ENCODE measurements at places on chromosomes 4 and X.
A peak's percentile ranks its signal among the peaks of the same experiment; 100 is the strongest.

GRCh38 chr4:86132468-86132867 lies 227.4 kb downstream of the MAPK10 start:
- DNase-seq, result no peak

DNA sequence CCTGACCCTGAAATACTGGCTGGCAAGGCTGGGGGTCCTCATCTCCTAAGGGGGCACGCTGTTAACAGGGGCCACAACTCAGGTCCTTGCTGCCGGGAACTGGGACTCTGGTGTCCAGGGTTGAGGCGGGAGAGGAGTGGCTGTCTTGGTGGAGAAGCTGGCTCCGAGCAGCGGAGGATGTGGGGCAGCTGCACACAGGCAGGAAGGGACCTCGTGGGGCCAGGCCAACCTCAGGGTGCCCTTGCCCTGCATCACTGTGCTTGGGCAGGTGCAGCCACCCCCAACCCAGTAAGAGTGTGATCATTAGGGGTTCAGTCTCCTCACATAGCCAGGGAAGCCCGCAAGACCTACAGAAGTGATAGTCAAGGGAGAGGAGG lies 12.6 kb upstream of the PDE6B start:
- no peak for DNase-seq

GRCh38 chr4:39166669-39167068 lies 15.7 kb upstream of the WDR19 start:
- no peak for DNase-seq

DNA sequence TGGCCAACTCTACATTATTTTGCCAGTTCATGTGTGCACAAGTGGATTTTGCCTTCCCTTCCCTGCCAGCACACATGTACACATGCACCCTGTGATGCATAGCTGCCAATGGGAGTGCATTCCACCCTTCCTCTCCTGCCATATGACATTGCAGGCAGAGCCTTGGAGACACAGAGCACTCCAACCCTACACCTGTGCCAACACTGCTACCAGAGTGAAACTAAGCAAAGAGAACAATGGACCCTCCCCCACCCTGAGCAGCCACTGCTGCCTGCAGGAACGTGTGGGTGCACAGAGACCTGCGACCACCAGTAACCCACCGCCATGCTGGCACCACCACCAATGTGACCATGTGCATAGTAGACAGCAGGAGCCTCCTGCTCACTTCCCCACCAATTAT lies 78.4 kb downstream of the ITM2A start:
- DNase-seq, result no peak

DNA sequence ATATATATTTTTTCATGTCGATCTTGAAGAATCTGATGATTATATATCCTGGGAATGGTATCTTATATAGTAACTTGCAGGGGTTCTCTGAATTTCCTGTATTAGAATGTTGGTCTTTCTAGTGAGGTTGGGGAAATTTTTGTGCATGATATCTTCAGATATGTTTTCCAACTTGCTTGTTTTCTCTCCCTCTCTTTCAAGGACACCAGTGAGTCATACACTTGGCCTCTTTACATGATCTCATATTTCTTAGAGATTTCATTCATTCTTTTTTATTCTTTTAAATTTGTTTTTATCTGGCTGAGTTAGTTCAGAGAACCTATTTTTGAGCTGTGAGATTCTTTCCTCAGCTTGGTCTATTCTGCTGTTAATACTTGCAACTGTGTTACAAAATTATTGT lies 27.2 kb upstream of the C4orf17 start:
- DNase-seq, result no peak

GRCh38 chrX:111090458-111090857 lies 5.5 kb upstream of the PAK3 start:
- no peak for DNase-seq

- no peak for DNase-seq
Observed at GRCh38 chr4:85760511-85760910, 285.6 kb downstream of the ARHGAP24 start.

DNA sequence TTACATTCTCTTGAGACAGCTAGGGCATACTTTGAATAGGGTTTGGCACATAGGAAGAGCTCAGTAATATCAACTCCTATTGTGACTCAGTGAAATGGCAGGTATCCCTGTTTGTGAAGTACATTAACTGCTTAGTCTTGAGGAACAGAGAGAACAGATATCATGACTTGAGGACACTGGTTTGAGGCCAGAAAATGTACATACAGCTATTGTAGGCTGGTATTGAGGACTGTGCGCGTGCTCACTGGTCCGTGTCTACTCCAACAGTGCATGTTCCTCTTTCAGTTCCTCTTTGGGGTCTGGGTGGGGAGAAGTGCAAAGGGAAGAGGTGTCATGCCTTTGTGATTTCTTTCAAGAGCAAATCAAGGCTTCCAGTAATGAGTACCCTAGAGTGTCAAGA lies 34.6 kb upstream of the TBC1D9 start:
- no peak for DNase-seq

- DNase-seq, result no peak
Observed at GRCh38 chrX:111318901-111319300, 48.6 kb upstream of the CAPN6 start.

DNA sequence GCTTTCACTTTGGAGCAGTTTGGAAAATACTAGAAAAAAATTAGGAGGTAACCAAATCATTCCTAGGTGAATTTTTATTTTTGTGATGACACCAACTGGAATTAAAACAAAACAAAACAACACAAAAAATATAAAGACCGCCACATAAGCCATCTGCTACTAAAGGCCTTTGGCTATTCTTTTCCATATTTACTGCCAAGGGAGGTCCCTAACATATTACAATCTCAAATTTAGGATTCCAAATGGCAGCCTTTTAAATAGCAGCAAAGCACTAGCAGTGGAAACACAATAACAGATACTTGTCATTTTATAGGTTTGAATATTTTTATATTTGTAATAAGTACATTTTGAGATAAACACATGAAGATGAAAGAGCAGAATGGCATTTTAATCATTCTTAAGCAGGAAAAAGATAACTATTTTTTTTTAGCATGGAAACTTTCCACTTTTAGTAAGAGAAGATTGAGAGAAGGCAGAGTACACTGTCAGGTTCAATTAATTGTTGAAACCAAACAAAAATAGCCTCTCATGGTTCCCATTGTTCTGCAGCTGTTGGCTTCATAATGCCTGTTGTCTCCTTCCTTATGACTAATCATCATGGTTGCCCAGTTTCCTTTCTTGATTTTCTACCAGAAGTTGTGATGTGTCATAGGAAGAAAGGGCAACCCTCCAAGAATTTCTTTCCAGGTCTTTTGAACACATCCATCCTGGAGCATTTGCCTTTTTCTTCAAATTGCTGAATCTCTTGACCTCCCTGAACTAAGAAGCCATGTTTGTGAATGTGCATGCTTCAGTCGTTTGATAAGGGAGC lies 219.0 kb upstream of the EMCN start:
- DNase-seq, result no peak

DNA sequence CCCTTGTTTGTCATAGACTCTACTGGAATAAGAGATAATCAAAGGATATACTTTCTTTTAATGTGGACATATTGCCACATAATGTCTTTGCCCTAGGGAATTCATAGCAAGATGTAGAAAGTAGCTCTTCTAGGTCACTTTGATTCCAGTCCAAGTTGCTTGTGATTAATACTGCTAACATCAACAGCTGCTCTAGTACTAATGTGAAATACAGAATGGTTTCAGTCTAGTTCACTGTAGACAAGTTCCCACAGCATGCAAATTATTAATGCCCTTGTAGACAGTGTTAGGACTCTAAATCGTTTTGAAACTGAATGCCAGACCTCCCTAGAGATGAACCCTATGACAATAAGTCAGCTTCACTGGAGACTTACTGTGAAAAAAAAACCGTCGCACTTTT lies 494.6 kb upstream of the ATOH1 start:
- no peak for DNase-seq

DNA sequence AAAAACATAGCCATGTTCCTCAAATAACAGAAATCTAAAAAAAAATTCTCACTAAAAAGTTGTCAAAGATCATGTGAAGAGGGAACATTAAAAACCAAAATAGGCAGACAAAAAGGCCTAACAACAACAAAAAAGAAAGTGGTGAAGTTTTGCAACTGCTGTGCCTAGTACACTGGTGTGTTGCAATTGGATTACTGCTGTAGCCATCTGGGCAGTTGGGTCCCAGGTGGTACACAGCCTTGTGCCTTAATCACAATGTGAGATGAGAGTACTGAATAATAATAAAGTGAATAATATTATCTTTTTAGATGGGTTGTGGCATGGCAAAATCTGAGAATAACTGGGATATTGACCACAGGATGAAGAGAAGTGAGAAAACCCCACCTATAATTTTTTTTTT lies 12.0 kb downstream of the C4orf54 start:
- DNase-seq, result no peak

GRCh38 chr4:101977076-101977475 lies 186.5 kb downstream of the BANK1 start:
- DNase-seq, result no peak

- no peak for DNase-seq
Observed at GRCh38 chr4:136893573-136893972, 638.7 kb downstream of the PCDH18 start.

DNA sequence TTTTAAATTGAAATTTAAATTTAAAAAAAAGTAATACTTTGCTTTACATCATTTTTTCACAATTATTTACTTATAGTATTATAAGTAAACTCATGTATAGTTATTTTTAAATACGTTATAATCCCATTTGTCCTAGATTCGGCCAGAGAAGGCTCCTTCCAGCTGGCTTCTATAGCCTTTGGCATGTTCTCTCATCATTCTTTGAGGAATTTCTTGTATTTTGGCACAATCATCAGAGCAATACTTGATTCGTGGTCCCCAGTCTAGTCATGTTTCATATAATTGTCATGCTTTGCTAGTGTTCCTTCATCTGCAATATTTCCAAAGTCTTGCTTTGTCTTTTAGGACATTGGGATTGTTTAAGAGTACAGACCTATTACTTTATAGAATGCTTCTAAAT lies 1037.9 kb upstream of the AGA start:
- no peak for DNase-seq

DNA sequence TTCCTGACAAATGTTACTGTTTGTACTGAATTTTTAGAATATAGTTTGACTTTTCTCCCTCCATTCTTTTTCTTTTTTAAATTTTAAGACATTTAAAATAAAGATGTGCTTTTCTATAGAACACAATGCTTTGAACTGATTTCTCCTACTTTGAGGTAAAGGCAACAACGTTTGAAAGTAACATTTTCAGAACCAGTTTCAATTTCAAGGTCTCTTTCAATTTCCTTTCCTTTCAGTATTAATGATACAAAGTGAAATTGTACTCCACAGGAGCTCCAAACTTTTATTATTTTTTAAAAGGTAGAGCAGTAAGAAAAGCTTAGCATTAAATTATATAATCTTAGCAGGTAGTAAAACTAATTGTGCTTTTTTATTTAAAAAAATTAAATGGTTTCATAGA lies 54.9 kb downstream of the NDST4 start:
- DNase-seq, result no peak

- DNase-seq, result no peak
Observed at GRCh38 chrX:22516893-22517292, 244.2 kb downstream of the CBLL2 start.

GRCh38 chr4:94256828-94257227 lies 49.2 kb downstream of the SMARCAD1 start:
- DNase-seq, result no peak

- no peak for DNase-seq
Observed at GRCh38 chr4:111984169-111984819, 161.0 kb upstream of the FAM241A start.

DNA sequence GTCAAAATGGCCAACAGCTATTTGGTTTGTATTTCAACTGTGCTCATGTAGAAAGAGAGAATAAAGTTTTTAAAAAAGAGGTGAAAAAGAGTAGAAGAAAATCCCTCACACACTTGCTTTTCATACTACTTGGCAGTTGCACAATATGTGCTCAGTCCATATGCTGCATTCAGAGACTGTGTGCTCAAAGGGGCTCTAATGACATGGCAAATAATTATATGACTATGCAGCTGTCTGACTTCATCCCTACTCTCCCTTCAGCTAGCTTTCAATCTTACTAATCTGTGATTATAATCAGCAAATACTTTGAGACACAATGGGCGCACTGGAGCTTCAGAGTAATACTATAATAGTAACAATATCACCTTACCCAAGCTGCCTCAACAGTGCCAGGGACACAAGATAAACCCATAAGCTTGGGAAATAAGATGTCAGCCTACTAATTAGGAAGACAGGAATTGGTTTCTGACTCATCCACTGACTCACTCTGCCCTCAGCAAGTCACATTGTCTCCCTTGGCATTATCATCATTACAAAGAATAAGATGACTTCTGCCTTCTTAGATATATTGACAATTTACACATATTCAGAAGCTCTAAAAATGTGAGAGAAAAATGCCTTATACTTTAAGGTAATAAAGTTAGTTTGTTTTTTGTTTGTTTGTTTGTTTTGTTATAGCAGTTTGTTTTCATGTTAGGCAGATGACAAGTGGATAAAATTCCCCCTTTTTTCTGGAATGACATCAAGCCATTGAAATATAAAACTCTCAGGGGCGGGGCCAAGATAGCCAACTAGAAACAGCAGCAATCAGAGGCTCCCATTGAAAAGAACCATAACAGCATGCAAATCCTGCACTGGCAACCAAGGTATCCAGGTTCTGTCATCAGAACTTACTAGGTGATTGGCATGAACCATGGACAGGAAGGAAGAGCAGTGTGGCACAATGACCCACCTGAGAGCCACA lies 311.6 kb downstream of the FAM133A start:
- no peak for DNase-seq

DNA sequence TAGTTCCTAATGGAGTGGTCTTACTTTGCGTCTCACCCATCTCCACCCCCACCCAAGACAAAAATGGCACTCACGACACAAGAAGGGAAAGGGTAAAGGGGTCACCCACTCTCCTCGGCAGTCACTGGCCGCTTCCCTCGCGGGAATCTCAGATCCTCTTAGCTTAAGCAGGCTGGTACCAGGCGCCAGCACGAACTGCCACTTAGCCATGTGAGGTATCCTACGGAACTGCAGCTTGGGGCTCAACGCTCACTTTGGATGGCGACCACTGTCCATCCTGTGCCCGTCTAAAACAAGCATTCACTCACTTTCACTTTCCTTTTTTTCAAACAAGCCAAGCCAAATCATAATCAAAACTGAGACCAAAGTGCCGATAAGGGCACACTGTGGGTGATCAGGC lies 14.6 kb upstream of the MAGIX start:
- no peak for DNase-seq

- DNase-seq, result peak; percentile 44
Observed at GRCh38 chr4:1683736-1684505, at the start of gene FAM53A. TSS of gene FAM53A (minus strand) at chr4:1684313. CDS start at chr4:1668741, 15,572 bp downstream.

DNA sequence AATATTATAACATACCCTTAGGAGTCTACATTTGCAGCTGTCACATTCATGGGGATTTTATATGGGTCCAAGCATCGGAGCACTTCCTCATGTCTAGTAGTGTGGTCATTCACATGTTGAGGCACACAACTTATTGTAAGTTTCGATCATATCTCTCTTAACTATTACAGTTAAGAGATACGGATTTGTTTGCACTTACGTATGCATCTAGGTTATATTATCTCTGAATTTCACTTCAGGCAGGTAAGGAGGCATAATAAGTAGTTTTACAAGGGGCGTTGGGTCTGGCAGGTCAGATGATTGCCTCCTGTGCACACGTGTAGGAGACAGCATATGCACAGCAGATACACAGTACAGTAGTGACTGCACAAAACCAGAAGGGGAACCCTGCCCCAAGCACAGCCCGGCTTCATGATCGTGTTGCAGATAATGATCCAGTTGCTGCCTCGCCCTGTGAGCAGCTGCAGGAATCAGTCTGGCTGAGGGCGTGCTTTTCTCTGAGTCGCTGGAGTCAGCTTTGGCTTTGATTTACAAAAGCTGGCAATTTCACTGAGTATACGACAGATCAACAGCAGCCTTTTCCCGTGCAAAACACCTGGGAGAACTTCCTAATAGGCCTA lies 302.9 kb upstream of the GATB start:
- DNase-seq, result peak; percentile 63

GRCh38 chr4:106444557-106444956 lies 76.0 kb upstream of the GIMD1 start:
- no peak for DNase-seq
